ENCODE measurements at places on chromosomes 7 and 10.
A peak's percentile ranks its signal among the peaks of the same experiment; 100 is the strongest.

- no peak for DNase-seq
Measured at GRCh38 chr10:16117305-16117695, 257.0 kb upstream of the MINDY3 start.

DNA sequence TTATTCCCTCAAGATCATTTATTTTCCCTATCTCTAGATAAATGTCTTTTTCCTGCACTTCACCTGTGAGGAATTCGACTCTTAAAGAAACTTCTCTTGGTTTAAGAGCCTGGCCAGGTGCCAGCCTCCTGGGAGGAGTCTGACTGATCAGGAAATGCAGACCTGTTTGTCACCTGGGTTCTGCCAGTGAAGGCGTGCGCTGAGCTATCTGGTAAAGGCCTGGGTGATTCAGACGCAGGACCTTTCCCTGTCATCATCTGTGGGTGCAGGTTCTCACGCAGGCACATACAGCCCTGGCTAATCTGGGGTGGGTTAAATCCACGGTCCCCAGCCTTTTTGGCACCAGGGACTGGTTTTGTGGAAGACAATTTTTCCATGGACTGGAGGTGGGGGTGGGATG lies 65.3 kb upstream of the AQP1 start:
- DNase-seq: no peak

DNA sequence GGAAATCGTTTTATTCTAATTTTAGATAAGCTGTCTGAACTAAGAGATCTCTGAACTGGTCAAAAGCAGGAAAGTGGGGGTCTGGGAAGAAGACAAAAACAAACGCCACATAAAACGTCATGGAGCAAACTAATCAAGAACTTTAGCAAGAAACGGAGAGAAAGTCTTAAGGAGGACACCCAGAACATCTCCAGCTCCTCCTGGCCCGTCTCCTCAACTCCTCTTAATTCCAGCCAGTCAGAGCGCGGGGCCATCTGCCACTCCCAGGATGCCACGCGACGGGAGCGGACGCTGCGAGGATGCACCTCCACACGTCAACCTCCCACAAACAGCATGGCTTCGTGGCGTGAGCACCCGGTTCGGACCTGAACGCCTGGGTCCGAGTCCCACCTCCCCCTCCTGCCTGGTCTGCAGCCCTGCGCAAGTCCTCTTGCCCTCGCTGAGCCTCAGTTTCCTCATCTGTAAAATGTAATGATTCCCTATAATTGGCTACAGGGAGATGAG lies 598 bp downstream of the MMS19 start:
- DNase-seq: no peak

- DNase-seq: no peak
Measured at GRCh38 chr10:86821388-86821999, 65.1 kb downstream of the BMPR1A start.

DNA sequence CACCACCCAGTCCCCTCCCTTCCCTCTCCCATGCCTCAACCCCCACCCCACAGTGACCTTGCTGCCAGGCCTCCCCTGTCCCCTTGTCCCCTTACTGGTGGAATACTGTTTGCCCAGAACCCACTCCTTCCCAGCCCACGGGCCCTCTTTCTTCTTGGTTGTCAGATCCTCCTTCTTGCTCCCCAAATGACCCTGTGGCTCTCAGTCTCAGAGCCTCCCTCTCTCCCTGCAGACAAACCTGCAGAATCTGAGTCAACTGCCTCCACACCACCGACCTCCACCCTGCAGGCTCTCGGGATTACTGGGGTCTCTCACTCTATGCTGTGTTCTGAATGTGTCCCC lies 47.5 kb downstream of the HSPA12A start:
- no peak for DNase-seq

GRCh38 chr7:133359449-133359848 lies 106.6 kb downstream of the EXOC4 start:
- no peak for DNase-seq

- no peak for DNase-seq
Measured at GRCh38 chr7:70134029-70134770, 535.9 kb downstream of the AUTS2 start.

- DNase-seq: no peak
Measured at GRCh38 chr7:133690740-133691139, 436.4 kb upstream of the LRGUK start.

DNA sequence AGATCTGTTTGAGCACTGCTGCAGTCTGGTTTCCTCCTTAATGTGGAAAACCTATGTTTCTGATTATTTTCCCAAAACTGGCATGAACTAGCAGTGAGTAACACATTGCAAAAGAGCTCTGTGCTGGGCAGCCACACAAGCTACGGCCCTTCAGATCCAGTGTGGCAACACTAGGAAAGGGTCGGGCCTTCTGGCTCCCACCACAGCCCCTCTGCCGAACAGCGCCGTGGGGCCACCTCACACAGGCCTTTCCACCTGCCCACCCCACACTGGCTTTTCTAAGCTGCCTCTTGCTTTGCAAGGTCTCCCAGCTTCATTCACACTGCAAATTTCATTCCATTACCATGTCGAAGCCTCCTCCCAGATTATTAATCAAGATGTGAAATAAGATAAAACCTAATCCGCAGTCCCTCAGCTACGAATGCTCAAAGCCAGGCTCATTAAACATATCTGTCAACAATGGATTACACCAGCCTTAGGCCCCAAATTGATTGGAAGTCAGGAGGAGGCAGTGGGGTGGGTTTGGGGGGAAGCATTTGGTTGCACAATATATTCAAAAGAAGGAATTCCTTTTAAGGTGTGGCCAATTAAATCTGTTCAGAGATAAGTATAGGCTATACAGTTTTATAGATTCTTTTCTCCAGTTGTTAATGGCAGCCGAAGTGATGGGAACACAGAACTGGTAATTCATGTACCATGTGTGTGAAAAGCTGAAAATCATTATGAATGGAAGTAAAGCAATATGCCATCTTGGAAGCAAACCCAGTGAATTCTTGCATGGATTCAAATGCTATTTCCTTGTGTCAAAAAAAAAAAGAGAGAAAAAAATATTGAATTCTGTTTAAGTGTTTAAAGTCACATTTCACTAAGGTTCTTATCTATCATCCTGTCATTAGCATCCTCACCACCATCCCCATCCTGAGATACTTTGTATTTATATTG lies 223.7 kb downstream of the MTERF1 start:
- DNase-seq: no peak

DNA sequence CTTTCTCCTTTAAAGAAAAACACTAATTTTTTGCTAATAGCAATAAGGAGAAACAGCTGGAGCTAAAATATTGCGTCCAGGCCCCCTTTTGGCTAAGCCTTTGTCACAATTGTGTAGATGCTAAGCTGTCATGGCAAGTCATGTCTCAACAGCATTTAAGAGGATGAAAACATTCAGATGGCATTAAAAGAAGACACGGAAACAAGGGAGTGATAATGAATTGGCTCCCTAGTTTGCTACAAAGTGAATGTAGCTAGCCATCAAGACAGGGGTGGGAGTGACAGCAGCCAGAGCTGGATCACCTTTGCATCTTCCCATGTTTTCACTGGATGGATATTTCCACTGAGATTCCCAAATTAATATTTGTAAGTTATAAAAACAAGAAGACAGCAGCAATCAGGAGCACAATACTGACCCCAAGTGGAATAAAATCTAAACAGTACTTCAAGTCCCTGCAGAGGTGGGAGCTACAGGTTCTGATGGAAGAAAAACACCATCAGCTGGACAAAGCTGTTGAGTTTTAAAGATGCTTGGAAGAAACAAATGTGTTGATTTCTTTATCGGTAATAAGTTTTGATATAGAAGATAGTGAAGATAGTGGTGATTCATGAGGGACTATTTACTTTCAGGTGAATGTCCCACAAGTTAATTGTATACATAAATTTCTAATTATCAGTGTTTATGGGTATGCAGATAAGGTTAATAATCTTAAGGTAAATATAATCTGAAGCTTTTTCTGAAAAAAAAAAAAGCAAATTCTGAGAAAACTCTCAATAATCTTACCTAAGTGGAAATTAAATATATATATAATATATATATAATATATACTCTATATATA lies 129.4 kb downstream of the SLC16A9 start:
- DNase-seq: no peak

DNA sequence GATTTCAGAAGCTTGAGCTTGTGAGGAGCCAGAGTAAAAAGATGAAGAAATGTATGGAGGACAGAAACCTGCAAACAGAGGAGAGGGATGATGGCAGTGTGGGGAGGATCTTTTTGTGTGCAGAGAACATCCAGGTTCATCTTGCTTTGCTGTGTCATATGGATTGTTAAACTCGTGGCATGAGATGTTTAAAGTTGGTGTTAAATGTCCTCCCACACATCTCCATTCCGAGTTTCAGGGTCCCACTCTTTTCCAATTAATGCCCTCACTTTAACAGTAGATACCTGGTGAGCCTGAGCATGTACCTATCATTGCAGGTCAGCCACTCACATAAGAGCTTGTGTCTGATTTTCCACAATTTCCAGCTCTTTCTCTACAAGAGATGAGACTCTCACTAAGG lies 147.7 kb downstream of the ST7 start:
- DNase-seq: no peak

GRCh38 chr7:51366930-51367613 lies 50.5 kb upstream of the COBL start:
- DNase-seq: peak; percentile 19

DNA sequence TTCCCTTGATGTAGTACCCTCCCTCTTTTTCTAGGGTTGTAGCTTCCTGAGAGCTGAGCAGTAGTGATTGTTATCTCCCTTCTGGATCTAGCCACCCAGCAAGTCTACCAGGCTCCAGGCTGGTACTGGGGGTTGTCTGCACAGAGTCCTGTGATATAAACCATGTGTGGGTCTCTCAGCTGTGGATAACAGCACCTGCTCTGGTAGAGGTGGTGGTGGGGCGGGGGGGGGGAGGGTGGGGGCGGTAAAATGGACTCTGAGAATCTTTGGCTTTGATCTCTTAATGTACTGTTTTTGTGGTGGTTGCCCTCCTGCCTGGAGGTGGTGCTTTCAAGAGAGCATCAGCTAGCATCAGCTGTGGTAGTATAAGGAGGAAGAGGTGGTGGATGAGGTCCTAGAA lies 302.0 kb upstream of the CHRM2 start:
- no peak for DNase-seq

- DNase-seq: no peak
Measured at GRCh38 chr7:101947899-101948298, 130.5 kb downstream of the CUX1 start.

DNA sequence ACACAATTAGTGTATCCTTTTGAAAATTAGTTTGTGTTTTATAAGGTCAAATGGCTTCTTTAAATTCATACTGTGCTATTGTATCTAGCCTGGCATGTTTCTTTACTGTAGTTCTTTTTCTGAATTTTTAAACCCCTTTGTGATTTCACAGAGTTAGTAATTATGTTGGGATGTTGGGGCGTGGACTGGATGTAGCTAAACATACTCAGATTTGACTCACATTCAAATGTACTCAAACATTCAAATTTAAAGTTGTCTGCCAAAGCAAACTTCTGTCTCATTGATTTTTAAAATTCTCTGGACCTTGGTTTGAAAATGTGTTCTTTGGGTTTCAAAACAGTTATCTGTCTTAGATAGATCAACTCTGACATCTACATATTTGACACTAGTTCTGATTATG lies 7.2 kb upstream of the NRP1 start:
- DNase-seq: no peak

- no peak for DNase-seq
Measured at GRCh38 chr10:124654686-124655085, 89.5 kb downstream of the FAM53B start.

- no peak for DNase-seq
Measured at GRCh38 chr10:118568327-118568848, 27.1 kb downstream of the PRLHR start.

DNA sequence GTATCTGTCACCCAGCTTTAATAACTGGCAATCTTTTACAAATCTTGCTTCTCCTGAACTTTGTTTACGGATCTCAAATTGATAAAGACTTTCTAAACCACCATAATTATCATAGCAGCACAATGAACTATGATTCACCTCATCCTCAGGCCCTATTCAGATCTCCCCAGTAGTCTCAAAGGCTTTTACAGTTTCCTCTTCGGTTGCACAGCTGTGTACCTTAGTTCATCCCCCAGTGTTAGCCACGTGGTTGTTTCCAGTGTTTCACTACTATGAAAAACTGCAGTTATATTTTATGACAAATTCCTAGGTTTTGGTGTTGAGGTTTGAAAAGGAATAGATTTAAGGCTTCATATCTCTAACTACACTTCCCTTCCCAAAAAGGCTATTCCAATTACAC lies 24.9 kb downstream of the PAXIP1 start:
- no peak for DNase-seq

- no peak for DNase-seq
Measured at GRCh38 chr10:30510932-30511700, 77.1 kb downstream of the MAP3K8 start.

- DNase-seq: no peak
Measured at GRCh38 chr7:21128062-21128817, 299.6 kb upstream of the SP4 start.

GRCh38 chr7:111356941-111357340 lies 205.4 kb downstream of the IMMP2L start:
- no peak for DNase-seq
